Pancreas (tissue), 10 donors: ENCODE measurements at places on chromosomes 2 and 18. TPM values are rescaled to one million over a fixed set of nuclear protein-coding genes. Genes with fewer than 3 reads are reported as not detected.

Gene TRIM54
- 0.25 TPM for total RNA-seq

Gene CSRNP3
- total RNA-seq, result 3.4 TPM

Gene SERPINB11
- total RNA-seq, result not detected

DNA sequence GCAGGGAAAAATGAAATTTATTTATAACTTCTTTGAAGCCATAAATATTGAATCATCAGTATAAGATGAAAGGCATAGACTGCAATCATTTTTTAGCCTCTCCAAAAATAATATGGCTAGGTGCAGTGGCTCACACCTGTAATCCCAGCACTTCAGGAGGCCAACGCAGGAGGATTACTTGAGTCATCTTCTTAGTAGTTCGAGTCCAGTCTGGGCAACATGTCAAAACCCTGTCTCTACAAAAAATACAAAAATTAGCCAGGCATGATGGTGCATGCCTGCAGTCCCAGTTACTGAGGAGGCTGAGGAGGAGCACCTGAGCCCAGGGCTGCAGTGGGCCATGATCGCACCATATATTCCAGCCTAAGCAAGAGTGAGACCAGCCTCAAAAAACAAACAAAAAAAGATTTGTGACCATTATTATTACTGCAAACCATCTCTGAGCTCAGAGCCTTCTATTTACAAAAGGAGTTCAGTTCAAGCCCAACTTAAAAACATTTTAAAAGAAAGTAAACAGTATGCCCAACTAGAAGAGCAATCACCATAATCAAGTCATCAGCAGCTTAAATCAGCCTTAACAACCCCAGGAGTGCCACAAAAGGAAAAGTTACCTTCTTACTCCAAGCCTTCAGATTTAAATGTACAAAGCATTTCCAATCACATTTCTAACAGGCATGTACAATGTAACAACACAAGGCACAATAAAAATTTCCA lies 37.5 kb downstream of the KCNG3 start:
- no peaks in the 10 kb centered on the region for H3K36me3 ChIP-seq
- H3K27me3 ChIP-seq, result no peaks in the 10 kb centered on the region
- H3K27ac ChIP-seq, result no peak overlapping the region
- H3K4me1 ChIP-seq, result no peaks in the 10 kb centered on the region
- DNase-seq, result no peak

- H3K27ac ChIP-seq, result no peak overlapping the region
- H3K27me3 ChIP-seq, result no peaks in the 10 kb centered on the region
- H3K4me1 ChIP-seq, result no peaks in the 10 kb centered on the region
- H3K4me3 ChIP-seq, result no peak overlapping the region
- no peak for DNase-seq
These were observed 44.4 kb downstream of the ALPK2 start for GRCh38 chr18:58584200-58585127.
